ENCODE measurements at places on chromosomes 2 and 18.

- DNase-seq: peak; percentile 96
Observed at GRCh38 chr18:58671111-58671631, at the start of gene MALT1. Gene MALT1 (plus strand): TSS chr18:58671465. CDS start chr18:58671644, 179 bp downstream.

DNA sequence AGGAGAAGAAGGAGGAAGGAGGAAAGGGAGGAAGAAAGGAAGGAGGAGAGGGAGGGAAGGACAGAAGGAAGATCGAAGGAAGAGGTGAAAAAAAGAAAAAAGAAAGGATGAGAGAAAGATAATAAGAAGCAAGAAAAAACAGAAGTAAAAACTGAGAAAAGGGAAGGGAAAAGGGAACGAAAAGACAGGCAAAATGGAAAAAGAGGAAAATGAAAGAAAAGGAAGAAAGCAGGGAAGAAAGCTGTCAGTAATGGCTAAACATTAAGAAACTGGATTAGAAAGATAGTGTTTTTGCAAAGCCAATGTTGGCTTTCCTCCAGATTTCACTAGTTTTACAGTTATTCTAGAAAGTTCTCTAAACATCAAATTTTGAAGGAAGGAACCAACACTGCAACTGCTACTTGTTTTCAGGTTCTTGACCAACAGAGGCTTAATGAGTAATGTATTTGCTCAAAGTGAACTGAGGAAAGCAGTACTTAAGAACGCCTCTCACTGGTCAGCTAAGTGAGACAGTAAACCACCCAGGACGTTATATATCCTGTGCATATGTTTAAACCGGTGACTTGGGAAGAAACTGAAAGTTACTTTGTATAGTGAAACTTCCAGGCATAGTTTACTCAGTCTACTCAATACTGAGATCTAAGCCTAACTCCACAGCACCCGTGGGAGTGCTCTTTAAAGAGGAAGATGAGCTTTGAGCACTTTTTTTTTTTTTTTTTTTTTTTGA lies 286.2 kb upstream of the TRIB2 start:
- no peak for DNase-seq

DNA sequence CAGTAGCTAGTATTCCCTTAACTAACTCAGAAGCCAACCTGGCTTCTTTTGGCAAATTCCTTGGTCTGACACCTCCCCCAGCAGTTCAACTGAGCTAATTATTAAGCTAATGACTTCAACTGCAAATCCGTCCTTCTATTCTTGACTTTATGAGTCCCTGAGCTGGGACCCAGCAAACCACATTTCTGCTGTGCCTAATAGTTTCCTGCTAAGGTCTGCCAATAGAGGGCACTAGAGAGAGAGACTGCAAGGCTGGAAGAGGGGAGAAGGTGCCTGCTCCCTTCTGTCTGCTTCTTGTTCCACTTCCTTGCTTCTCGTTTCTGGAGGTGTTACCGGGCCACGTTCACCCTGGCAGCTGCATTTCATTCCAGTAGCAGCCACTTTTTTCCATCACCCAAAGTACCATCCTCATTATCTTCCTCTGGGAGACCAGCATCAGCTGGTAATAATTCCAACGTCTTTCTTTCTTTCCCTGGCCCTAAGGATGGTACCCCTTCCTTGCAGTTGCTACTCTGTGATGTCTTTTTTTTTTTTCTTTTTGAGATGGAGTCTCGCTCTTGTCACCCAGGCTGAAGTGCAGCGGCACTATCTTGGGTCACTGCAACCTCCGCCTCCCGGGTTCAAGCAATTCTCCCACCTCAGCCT lies 352.0 kb downstream of the TNS1 start:
- DNase-seq: no peak

DNA sequence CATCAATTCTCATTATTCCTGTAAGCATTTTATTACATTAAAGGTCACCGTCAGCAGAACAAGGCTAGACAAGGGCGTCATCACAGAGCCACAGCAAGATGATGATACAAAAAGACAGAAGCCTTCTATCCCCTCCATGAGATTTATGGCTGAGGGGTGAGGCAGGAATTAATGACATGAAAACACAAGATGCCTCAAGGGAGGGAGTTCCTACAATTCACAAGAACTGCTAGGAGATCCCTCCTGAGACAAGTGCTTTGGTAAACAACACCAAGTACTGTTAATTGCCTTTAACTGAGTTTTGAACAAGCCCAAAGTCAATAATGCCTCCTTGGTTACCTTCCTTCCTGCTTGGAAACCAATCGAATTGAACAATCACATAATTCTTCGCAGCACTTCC lies 14.1 kb downstream of the ADD2 start:
- DNase-seq: no peak
